ENCODE measurements at places on chromosomes 7 and 10.

DNA sequence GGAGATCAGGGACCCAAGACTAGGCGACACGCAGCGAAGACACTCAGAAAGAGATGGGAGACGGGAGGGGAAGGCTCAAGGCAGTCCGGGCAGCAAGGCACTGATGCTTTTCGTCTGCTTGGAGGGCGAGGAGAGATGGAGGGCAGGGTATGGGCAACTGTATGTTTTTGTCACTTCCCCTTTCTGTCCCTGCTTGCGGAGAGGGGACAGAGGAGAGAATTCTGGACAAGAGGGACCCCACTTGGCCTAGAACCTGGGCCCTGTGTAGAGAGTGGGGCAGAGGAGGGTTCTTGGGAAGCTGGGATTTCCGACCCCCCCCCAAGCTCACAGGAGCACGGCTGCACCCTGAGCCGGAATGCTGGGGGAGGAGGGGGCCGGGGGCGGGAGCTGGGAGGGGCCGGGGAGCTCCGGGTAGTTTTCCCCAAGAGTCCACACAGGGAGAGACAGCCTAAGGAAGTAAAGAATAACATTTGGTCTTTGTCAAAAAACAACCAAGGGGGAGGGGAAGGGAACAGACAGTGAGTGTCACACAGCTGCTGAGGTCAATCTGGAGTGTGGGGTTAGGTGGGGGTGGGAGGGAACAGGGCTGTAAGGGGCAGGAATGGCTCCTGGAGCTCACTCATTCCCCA lies 1.8 kb downstream of the LRCH4 start:
- no peak for DNase-seq

- no peak for DNase-seq
Observed at GRCh38 chr7:113831556-113831955, 87.3 kb downstream of the PPP1R3A start.

- DNase-seq: no peak
Observed at GRCh38 chr7:4269086-4269485, 413.0 kb upstream of the FOXK1 start.

- DNase-seq: no peak
Observed at GRCh38 chr10:46226232-46226631, 60.6 kb upstream of the ANTXRL start.

DNA sequence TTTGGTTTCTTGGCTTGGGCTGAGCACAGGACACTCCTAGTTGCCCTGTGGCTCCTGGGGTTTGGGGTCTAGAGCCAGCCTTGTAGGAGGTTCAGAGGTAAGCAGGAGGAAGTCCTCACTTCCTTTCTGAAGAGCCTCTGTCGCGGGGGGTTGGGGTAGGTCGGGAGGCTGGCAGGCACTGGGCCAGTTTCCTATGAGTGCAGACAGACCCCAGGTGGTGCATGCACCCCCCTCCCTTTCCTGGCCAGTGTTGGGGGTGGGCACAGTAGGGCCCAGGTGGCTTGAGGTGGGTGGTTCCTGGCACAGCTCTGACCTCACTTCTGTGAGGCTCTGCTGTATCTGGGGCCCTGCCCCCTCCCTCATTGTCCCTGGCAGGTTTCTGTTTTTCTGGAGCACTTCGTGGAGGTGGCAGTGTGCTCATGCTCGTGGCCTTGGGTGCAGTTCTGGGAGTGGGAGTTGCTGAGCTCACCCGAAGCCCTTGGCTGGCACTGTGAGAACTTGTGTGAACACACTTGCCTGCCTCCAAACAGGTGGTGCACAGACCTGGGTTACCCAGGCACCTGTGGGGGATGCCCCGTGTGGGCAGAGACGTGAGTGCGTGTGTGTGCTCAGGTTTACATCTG lies 1.8 kb downstream of the PALD1 start:
- DNase-seq: peak; percentile 15

DNA sequence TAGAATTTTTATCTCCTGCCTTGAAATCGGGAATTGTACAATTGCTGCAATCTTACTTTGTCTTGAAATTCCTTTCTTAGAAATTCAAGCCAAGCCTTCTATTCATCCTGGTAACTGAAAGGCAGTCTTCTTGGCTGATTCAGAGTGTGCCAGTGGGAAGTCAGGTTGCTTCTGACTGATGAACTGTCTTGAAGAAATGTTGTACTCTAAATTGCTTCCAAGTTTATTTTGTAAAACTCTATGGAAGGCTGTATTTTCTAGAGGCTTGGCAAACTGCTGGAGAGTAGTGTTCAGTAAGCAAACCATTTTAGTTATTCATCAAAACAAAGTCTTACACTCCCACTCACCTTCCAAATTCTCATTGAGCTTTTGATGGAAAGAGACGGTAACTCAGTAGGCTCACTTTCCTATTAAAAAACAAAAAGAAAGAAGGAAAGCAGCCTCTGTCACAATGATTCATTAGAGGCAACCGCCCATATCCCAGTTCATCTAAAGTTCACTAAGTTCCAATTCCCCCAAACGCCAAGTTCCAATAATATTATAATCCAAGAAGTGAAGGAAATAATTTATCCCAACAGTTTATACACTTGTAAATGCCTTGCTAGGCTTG lies 187.9 kb upstream of the MALRD1 start:
- no peak for DNase-seq

GRCh38 chr7:27693794-27694193 lies 31.1 kb upstream of the HIBADH start:
- no peak for DNase-seq

DNA sequence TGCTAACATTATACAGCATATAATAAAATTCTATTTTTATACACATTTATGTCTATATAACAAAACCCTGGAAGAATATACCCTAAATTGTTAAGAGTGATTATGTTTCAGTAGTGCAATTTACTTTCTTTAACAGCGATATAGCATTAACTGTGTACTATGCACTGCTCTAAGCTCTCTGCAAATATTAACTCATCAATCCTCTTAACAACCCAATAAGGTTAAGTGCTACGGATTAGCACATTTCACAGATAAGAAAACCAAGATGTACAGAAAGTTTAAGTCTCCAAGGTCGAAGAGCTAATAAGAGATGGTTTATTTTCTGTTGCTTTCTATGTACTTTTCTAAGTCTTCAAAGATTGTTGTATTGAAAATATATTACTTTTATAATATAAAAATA lies 95.8 kb downstream of the SEMA3C start:
- DNase-seq: no peak

GRCh38 chr7:83546586-83546985 lies 102.4 kb downstream of the SEMA3E start:
- no peak for DNase-seq

DNA sequence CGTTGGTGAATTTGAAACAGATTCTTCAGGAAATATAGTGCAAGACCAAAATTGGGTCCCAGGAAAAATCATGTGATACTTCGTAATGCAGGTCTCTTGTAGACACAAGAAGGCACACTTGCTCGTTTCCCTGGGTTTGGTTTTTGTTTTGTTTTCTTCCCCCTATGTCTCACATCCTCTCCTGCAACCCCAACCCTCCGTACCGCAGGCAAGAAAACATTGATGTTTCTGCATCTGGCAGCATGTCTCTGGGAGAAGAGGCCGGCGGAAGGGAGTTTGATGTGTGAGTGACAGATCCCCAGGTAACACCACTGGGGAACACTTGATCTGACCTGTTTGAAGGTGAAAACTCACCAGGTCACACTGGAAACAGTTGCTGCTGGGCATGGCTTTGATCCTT lies 718.5 kb downstream of the AUTS2 start:
- no peak for DNase-seq

Measured in activated naive CD4-positive, alpha-beta T cell treated with Interleukin-2 at 50 U/mL for 16 hours (primary cell).